ENCODE measurements at places on chromosomes 3 and 15.

DNA sequence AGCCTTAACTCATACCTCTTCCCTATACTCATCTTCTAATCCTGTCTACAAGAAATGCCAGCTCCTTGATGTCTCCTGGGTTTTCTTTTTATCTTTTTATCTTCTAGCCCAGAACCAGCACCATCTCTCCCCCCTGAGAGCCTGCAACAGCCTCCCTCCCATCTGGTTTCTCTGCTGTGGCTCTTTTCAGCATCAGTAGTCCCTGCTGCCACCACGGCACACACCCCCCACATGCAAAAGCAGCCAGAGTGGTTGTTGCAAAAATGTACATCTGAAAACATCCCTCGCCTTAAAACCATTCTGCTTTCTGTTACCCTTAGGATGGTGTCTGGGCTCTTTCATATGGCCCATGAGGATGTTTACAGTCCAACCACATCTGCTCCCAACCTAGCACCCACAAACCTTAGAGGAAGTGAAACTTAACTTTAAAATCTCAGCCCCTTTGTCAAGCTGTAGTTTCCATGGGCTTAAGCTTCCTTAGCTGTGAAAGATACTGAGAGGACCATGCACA, 775 bp downstream of the TTC21A start:
- peak; percentile 18 for DNase-seq

- DNase-seq, result no peak
Measured at GRCh38 chr3:124882816-124883747, 4.1 kb downstream of the ITGB5 start.

GRCh38 chr15:27650244-27650643, 448.9 kb downstream of the OCA2 start:
- no peak for DNase-seq

GRCh38 chr15:51874751-51875644, 45.5 kb downstream of the TMOD3 start:
- DNase-seq, result peak; percentile 49

- no peak for DNase-seq
Measured at GRCh38 chr15:65333148-65333820, 28.8 kb downstream of the RNU5B-1 start.

DNA sequence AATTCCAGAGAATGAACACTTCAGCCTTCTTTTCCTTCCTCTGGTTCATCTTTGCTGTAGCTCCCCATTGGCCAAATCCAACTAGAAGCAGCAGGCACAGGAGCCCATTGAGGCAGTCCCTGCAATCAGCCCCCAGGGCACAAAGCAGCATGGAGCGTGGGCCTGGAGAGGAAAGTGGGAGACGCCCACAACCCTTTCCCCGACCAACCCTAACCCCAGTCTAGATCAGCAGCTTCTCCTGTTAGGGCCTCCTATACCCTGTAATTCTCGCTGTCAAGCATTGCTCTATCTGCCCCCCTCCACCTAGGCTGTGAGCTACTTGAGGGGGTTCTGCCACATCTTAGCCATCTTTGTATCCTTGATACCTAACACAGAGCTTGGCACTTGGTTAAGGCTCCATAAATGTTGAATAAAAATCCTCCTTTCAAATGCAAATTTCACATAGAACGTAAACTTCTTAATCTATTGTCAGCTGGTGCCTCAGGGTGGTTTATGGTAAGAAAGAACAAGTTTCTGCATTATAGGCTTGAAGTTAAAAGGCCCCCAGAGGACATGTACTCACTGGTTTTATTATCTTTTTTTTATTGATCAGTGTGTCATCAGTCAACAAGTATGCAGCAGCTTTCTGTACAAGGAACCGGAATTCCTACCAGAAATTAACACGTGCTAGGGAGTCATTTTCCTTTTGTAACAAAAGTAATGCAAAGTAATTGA, 97.9 kb upstream of the PFN2 start:
- DNase-seq, result no peak

GRCh38 chr3:112746675-112747280, 99.9 kb downstream of the CD200R1L start:
- no peak for DNase-seq

DNA sequence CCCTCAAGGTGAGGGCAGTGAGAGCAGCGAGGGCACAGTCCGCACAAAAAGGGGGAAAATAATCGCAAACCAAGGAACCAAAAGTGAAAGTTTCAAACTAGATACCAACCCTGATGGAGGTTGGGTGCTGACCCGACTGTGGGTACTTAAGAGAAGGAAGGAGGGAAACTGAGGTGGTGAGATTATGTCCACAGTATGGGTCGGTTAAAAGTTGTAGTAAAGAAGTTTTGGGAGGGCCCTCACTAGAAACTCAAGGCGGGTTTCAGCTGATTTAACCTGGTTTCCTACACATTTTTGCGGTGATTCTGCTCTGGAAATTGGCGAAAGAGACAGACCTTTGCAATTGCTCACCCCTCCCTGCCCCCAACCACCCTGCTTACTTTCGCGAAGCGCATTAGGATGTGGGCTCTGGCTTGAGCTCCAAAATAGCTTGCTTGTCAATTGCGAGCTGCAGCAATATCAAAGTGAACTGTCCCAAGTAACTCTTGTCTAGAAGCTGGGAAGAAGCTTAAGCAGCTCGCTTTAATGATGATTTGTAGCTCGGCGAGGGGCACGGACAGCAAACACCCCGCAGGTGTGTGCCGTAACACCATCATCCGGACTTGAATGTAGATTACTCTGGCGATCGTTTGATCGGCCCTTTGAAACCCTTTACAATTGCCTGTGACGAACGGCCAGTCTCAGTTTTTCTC, 15.8 kb downstream of the SOX2 start:
- no peak for DNase-seq
